ENCODE measurements at places on chromosomes 7 and 10. TPM values are rescaled to one million over a fixed set of nuclear protein-coding genes. Genes with fewer than 3 reads are reported as not detected.

ARPC1A gene
- total RNA-seq = 223 TPM

KAZALD1 gene
- 25.4 TPM for total RNA-seq

PRXL2A gene
- total RNA-seq = 1.4 TPM

ANLN gene
- 14.5 TPM for total RNA-seq

SYT15 gene
- total RNA-seq = 0.59 TPM

All from smooth muscle cell of the coronary artery (primary cell).